ENCODE measurements at places on chromosomes 11 and 22. TPM values are rescaled to one million over a fixed set of nuclear protein-coding genes. Genes with fewer than 3 reads are reported as not detected.
A peak's percentile ranks its signal among the peaks of the same experiment; 100 is the strongest.

The OR8G1 gene
- total RNA-seq, result not detected

The PRR5L gene
- 2.7 TPM for total RNA-seq

The KRTAP5-1 gene
- total RNA-seq, result not detected

DNA sequence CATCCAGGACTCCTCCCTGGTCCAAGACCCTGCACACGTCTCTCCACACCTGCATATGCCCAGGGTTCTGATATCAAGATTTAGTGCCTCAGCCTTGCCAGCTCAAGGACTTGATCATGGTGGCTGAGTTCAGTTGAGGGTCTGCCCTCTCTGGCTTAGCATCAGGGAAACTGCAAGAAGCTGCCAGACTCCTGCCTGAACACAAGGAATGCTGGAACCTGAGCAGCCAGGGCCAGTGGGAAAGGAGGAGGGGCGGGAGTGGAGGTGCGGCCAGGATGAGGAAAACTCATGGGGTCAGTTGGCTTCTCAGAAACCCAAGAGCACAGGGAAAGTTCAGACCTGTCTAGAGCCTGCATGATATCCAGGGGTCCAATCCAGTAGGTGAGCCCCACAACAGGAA, 546.1 kb downstream of the BUD13 start:
- no peak for DNase-seq
- no peaks in the 10 kb centered on the region for H3K36me3 ChIP-seq
- H3K27ac ChIP-seq, result no peak overlapping the region

DNA sequence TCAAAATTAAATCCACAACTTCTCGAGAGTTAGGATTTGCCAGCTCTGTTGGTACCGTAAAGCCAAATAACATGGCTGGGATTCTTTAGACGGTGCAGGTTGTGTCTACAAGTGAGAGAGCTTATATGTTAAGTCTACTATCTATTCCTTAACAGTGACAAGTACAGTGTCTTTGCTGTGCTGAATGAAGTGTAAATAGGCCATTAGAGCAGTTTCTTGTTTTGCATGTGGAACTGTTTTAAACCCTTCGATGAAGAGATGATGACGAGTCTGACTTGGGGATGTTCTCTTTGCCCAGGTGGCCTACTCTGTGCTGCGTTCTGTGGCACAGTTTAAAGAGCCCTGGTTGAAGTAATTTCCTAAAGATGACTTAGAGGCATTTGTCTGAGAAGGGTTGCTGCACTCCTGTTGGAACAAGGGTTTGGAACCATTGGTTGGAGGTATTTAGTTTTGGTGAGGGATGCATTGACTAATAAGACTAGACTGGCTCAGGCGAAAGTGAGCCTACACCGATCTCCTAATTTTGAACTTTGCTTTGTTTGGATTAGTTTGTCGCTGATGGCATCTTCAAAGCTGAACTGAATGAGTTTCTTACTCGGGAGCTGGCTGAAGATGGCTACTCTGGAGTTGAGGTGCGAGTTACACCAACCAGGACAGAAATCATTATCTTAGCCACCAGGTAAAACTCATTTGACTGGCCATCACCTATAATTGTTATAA, 988 bp downstream of the RPS3 start:
- no peaks in the 10 kb centered on the region for H3K27me3 ChIP-seq
- no peak for DNase-seq
- H3K4me3 ChIP-seq, result peak overlapping the region; percentile 72

DNA sequence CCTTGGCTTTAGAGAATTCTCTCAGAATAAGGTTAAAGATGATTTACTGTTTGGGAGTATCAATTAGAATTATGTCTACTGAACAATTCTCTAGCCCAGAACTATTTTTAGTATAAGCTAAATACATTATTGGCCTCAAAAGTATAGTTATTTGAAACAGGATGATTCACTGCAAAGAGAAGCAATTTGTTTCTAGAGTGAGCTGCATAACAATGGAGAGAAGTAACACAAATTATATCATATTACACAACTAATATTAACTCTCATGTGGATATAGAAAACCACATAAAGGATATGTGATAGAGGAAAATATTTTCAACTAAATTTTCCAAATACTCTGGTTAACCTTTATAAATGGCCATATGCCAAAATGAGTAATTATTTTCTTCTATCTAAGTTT, 24.9 kb downstream of the PGM2L1 start:
- H3K27ac ChIP-seq, result no peak overlapping the region
- H3K4me3 ChIP-seq, result no peak overlapping the region
- peaks cover 6% of the 10 kb centered on the region for H3K36me3 ChIP-seq
- no peaks in the 10 kb centered on the region for H3K27me3 ChIP-seq

DNA sequence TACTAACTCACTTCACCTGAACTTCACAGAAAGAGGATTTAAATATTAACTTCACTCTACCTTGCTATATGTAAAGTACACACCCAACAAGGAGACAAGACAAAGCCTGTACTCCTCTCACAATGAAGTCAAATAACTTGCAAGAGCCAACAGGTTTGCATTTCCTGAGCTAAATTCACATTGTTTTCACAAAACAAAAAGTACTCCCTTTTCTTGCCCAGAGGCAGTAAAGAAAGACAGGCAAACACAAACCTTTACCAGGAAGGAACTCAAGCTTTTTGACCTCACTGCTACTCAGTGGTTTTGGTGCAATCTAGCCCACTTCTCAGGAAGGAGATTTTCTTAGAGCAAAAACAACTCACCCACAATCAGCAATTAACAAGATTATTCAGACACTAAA, 15.7 kb downstream of the USP28 start:
- H3K4me3 ChIP-seq, result no peak overlapping the region
- DNase-seq, result no peak
- H3K36me3 ChIP-seq, result no peaks in the 10 kb centered on the region
- H3K27ac ChIP-seq, result no peak overlapping the region
- no peaks in the 10 kb centered on the region for H3K27me3 ChIP-seq

DNA sequence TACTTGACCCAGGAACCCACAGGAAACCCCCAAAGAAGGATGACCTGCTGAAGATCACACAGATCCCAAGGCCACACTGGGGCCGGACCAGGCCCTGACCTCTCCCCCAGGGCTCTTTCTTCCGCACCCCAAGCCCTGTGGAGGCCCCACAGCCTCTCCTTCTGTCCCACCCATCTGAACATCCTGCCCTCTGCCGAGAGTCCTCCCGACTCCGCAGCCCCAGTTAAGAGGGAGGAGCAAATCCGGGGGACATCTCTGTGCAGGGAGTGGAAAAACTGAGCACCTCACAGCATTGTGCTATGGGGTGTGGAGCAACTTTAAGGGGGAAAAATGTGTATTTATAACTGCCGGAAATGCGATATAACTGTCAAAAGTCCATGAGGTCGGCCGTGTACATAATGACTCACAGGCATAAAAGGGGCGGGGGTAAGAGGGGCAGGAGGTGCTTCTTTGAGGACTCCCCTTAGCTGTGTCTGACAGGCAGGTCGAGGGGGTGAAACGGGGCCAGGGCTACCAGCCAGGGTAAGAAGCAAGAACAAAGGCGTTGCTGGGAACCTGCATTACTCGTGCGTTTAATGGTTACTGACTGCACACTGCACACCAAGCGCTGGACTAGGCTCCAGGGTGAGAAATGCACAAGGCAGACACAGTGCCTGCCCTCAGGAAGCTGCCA, 57.2 kb downstream of the WNT11 start:
- no peak for DNase-seq
- no peaks in the 10 kb centered on the region for H3K36me3 ChIP-seq
- no peak overlapping the region for H3K27ac ChIP-seq
- no peaks in the 10 kb centered on the region for H3K27me3 ChIP-seq
